Caki2 (cell line): ENCODE measurements at places on chromosomes 6 and 20.
A peak's percentile ranks its signal among the peaks of the same experiment; 100 is the strongest.

GRCh38 chr6:138432063-138432356, 28.0 kb downstream of the HEBP2 start:
- no peak for DNase-seq

- DNase-seq = no peak
Observed at GRCh38 chr6:113338644-113339043, 518.5 kb upstream of the MARCKS start.

DNA sequence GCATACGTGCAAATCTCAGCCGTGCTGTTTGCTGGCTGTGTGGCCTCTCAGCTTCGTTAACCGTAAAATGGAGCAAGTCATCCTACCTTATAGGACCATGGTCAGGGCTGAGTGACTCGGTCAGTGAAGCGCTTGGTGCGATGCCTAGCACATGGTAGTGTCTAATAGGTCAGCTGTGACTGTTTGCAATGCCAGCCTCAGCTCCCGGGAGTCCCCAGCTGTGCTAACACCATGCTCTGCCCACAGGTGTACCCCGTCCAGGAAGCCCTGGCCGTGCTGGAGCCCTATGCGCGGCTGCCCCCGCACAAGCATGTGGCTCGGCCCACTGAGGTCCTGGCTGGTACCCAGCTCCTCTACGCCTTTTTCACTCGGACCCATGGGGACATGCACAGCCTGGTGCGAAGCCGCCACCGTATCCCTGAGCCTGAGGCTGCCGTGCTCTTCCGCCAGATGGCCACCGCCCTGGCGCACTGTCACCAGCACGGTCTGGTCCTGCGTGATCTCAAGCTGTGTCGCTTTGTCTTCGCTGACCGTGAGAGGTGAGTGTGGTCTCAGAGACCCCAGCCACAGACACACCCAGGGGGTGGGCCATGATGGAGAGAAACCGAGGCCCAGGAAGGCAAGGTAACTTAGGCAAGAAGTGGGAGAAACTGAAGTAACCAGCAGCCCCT, 10.6 kb downstream of the TRIB3 start:
- peak; percentile 99 for DNase-seq

DNA sequence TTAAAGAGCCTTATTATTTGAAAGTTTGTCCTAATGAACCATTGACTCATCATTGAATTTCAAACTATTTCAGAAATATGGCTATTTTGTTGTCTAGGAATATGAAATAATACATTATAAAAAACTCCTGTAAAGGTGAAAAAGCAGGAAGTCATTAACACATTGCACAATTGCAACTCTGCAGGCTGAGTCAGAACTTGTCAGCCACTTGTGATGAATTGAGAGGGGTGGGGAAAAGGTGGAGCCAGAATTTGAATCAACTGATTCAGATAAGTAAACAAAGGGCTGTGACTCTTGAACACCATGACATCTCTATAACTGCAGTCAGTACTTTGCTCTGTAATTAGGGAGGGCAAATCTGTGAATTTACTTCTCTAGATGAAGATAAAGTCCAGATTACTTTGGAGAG, 6.0 kb downstream of the C6orf141 start:
- peak; percentile 86 for DNase-seq

DNA sequence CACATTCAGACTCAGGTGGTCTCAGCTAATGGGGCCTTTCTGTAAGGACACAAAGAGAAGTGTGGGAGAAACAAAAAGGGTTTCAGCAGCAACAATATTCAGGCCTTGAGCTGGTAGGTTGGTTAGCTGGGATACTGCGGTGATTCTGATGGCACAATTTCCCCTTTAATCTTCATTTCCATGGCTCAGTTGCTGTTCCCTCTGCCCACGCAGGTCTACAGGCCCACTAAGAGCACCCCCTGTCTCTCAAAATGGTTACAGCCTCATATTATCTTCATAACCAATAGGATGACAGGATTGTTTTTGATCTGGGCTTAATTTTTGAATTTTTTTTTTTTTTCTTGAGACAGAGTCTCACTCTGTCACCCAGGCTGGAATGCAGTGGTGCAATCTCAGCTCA, 48.9 kb downstream of the MYB start:
- no peak for DNase-seq

DNA sequence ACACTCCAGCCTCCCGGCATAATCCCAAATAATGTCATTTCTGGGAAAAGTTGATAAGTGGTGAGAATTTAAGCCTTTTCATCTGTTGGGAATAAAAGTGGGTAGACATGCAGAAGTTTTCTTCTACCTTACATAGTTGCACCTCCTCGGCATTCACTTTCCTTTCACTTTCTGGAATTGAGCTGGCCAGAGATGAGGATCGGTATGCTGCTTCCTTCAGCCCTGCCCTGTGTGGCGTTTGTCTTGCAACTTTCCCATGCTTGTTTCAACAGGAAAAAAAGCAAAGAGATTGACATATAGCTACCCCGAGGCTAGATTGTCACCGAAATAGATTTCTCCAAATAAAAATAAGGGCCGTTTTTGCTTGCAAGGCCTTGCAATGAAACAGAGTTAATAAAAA, 65.8 kb upstream of the JAG1 start:
- no peak for DNase-seq

- DNase-seq = no peak
Observed at GRCh38 chr6:22556266-22556665, 13.1 kb upstream of the HDGFL1 start.

GRCh38 chr20:43695571-43695970, 28.7 kb downstream of the MYBL2 start:
- no peak for DNase-seq

- DNase-seq = peak; percentile 72
Observed at GRCh38 chr6:49541210-49541724, 9.2 kb upstream of the C6orf141 start.

- peak; percentile 14 for DNase-seq
Observed at GRCh38 chr20:17394411-17394810, 136.8 kb downstream of the BFSP1 start.

DNA sequence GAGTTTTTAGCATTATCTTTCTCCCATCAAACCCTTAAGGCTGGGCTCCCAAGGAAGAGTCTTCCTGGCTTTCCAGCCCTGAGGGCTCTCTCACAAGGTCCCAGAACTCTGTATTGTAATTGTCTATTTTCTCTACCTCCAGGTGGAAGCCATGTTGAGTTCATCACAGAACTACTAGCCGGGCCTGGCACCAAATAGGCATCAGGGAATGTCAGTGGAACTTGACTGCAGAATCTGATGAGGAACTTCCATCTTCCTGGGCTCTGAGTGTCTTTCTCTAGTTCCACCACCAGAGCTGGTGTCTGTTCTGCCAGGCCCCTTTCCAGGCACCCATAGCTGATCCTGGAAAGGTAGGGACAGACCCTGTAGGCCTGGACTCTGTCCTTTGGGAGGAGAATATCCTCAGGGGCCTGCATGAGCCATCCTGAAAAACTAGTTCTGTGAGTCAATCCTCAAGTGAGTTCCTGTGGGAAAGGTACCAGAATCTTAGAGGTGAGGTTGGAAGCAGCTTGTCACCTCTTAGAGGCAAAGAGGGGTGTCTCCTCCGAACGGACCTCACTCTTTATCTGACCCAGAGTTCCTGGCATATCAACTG, 11.1 kb upstream of the TOP1 start:
- no peak for DNase-seq

- DNase-seq = no peak
Observed at GRCh38 chr6:130981409-130981808, 81.6 kb downstream of the EPB41L2 start.

GRCh38 chr6:79137671-79138070, 59.6 kb upstream of the PHIP start:
- no peak for DNase-seq
